AG09319 (cell line): ENCODE measurements at places on chromosomes 5 and 9.

- DNase-seq = no peak
Observed at GRCh38 chr5:157708866-157709265, 22.4 kb upstream of the THG1L start.

- DNase-seq = no peak
Observed at GRCh38 chr9:133975511-133975910, 16.6 kb downstream of the VAV2 start.

DNA sequence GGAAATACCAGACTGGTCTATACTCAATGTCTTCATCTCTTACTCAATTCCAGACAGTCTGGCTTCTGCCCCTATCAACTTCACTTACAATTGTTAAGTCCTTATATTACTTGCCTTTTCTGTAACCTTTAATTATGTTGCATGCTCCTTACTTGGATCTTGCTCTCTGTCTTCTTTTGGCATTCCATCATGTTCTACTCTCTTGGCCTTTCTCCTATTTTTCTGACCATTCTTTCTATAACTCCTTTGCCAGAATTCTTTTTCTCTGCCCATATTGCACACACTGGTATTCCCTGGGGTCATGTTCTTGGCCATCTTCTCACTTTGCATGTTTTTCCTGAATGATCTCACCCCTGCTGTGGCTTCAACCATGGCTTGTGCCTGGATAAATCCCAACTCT lies 209.8 kb upstream of the ZNF462 start:
- no peak for DNase-seq

- DNase-seq = no peak
Observed at GRCh38 chr9:135252980-135253304, 165.5 kb downstream of the OLFM1 start.

DNA sequence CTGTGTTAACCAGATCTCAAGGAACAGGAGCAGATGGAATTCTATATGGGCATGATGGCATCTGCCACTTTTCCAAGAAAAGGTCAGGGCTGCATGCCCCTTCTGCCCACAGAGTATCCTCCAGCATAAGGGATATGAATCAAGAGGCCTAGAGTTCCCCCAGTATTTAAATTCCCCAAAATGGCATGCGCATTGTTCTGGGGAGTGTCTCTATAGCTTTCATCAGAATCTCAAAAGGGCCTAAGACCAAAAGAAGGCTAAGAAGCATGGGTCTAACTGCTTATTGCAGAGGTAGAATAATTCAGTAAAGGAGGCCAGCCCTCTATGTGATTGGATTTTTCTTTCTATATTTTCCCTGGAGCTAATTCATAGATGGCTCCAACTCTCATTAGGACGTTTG lies 114.2 kb upstream of the SPIN1 start:
- DNase-seq = no peak

DNA sequence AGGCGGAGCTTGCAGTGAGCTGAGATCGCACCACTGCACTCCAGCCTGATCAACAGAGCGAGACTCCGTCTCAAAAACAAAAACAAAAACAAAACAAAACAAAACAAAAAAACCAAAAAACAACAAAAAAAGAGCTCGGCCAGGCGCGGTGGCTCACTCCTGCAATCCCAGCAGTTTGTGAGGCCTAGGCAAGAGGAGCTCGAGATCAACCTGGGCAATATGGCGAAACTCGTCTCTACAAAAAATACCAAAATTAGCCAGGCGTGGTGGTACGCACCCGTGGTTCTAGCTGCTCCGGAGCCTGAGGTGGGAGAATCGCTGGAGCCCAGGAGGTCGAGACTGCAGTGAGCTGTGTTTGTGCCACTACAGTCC lies 20.2 kb downstream of the TRIM7 start:
- DNase-seq = no peak

DNA sequence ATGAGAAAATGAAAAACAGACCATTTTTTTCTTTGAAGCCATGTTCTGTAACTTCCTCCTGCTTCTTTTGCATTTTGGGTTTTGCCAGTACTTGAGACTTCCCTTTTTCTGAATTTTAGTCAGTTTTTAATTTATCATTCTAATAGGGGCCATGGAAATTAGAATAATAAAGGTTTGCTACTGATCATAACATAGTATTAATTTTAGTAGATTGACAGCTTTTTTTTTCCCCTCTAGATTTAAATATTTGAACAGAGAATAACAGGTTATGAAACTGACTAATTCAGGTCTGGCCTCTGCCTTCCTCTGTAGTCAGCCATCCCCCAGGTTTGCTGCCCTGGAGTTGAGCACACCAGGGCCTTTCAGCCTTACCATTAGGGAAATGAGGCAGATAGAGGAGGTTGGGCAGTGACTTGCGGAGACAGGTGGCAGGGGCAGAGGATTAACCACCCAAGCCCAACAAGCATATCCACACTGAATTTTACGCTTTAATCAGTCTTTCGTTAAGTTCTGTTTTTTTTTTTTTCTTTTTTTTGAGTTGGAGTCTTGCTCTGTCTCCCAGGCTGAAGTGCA lies 80.1 kb upstream of the TNFAIP8 start:
- DNase-seq = no peak

DNA sequence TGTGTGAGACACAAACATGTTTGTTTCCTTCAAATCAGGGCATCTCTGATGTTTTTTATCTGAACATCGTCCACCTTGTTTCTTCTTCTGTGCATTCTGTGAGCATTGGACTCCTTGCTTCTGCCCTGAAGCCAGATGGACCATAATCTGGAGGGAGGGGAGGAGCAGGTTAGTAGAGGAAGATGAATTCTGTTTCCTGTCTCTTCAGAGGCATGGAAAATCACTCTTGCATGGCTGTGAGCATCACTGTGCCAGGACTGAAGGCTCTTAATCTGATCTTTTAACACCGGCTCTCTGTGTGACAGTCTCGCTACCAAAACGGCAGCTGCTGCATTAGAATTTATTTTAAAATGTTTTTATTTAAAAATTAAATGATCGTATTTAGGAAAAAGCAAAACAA lies 43.3 kb downstream of the TLE4 start:
- DNase-seq = no peak

- no peak for DNase-seq
Observed at GRCh38 chr9:25415718-25416117, 262.5 kb downstream of the TUSC1 start.

DNA sequence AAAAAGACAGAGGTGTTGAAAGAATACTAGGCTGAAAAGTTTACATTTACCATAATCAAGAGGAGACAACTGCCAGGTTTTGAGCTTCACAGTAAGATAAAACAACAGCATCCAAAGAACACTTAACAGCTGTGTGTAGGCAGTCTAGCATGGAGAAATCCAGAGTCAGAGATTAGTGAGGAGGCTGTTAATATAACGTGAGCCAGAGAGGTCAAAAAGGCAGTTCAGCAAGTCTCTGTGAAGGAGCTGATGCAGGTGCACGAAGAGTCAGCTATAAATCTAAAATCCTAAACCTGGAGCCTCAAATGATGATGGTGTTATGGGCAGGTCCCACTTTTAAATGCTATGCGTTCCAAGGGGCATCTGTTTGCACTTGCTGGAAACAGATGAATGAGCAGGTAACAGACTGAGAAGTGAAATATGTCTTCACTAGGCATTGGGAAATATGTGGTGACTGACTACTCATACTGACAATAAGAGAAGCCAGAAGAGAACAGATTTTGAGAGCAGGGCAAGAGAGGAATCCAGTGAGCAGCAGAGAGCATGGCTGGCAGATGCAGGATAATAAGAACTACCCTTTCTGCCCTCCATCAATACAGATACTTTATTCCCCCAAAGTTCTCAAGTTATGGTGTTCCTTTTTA lies 8.7 kb downstream of the APTX start:
- no peak for DNase-seq

DNA sequence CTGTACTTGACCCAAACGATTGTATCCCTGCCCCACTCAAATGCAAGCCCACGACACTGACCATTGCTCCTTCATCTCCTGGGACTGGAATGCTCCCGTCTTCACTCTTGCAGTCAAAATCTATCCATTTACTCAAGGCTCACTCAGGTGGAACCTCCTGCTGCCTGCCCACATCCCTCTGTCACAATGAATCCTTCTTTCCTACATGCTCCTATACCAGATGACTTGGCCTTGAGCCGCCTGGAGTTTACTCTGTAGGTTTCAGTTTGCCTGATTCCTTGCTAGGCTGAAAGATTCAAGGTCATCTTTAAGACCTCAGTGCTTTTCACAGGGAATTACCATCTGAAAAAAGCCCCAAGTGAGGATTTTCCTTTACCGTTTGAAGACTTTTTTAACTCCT lies 264.1 kb downstream of the GLIS3 start:
- no peak for DNase-seq

DNA sequence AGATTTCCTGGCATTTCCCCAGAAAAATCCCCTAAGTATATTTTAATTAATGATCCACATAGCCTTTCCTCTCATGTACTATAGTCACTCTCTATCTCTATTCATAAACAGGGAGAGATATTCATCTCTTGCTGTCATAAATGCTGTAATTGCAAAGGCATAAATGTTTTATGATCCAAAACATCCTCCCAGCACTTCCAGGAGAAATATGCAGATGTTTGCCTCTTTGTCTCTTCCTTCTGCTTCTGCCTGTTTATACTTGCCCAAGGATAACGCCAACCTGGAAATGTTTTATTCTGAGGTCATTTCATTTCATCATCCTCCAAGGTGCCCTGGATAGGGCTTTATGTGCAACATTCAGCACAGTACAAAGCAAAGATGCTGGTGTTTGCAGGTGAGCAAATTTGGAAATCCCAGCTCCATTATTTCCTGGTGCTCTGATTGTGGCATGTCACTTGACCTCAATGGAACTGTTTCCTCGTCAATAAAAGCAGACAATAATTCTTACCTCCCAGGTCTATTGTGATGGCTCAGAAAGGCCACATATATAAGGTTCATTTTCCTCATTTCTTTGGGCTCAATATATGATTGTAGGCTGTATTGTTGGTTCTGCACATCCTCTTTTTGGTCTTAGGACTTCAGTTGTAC lies 6.9 kb downstream of the TNFSF15 start:
- DNase-seq = no peak

GRCh38 chr5:160672521-160672920 lies 179.5 kb downstream of the ATP10B start:
- no peak for DNase-seq

GRCh38 chr9:68825762-68826472 lies 120.9 kb downstream of the PIP5K1B start:
- DNase-seq = no peak

- no peak for DNase-seq
Observed at GRCh38 chr5:171607863-171608262, 177.8 kb upstream of the SMIM23 start.

- no peak for DNase-seq
Observed at GRCh38 chr9:123835821-123836220, 94.1 kb downstream of the DENND1A start.

DNA sequence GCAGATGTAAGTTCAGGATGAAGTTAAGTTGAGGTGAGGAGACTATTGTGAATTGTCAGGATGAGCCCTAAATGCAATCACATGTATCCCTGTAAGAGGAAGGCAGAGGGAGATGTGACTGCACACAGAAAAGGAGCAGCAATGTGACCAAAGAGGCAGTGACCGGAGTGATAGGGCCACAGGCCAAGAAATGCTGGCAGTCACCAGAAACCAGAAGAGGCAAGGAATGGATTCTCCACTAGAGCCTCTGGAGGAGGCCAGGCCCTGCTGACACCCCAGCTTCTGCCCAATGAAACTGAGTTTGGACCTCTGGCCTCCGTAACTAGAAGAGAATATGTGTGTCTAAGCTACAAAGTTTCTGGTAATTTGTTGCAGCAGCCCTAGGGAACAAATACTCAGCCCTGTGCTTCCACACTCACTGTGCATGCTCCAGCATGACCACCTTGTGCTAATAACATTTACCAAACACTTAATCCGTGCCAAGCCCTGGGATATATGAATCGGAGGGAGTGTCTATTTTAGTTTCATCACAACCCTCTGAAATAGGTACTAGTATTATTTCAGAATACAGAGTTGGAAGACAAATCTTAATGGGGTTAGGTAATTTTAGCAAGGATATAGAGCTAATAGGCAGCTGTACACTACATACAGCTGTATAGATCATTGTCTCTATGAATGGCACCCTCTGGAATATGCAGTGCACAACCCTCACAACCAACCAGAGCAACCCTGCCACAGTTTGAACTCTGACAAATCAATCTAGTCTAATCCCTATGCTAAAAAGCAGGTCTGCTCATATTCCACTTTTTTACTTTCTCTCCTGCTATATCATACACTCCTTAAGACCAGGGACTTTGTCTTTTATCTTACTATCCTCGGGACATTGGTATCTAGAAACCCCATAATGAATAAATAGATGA lies 7.8 kb upstream of the GPX8 start:
- DNase-seq = peak; percentile 34

DNA sequence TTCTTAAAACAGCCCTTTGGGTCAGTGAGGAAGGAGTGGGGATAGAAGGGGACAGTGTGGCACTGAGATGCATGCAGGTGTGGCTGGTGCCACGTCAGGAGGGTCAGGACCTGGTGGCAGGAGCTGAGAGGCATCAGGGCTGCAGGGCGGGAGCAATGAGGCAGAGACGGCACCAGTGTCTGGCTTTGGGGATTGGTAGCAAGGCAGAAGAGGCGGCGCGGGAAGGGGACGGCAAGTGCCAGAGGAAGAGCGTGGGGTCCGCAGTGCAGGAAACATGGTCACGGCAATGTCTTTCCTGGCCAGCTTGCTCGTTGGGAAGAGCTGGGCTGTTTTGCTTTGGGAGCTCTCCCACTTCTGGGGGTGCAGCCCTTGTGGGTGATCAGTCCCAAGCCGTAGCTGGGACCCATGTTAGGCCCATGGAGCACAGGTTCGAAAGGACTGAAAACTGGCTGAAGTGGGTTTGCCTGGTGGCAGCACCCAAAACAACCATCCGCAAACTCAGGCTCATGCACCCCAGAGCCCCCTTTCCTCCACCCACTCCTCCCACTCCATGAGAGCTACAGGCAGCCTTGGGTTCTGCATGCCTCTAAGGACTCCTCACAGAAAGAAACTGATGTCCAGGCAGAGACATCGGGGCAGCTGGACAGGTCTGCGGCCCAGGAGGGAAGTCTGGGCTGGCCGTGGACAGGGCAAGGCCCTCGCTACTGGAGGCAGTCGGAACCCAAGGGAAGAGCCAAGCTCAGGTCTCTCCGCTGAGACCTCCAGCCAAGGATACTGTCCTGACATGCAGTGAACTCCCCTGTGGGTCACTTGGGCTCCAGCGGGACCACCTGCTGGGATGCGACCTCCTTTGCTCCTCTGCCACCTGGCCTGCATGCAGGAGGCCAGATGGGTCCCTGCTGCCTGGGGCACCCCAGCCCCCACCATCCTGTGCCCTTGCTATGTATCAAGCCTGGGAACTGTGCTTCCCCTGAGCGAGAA lies 104.4 kb downstream of the ZNF354C start:
- DNase-seq = no peak

- DNase-seq = no peak
Observed at GRCh38 chr9:27564670-27565069, 8.6 kb downstream of the C9orf72 start.

- no peak for DNase-seq
Observed at GRCh38 chr5:59831326-59832010, 62.1 kb downstream of the PDE4D start.
